ENCODE measurements at places on chromosomes 16 and 17. TPM values are rescaled to one million over a fixed set of nuclear protein-coding genes. Genes with fewer than 3 reads are reported as not detected.
A peak's percentile ranks its signal among the peaks of the same experiment; 100 is the strongest.

DNA sequence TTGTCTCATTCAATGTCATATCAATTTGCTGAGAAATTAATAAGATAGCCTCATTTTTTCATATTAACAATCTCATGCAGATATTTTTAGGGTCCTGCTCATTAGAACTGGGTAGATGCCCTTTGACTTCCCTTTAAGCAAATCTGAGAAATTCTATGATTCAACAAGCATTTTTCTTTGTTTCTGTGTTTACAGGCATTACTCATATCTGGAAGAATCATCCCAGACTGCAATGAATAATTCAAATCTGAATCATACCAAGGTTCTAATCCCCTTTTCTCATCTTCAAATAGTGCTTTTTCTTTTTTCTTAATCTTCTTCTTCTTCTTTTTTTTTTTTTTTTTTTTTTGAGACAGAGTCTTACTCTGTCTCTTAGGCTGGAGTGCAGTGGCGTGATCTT is 69.2 kb upstream of the KIFC3 start:
- no peak for DNase-seq

- DNase-seq, result no peak
These were observed 212.8 kb downstream of the MSI2 start for GRCh38 chr17:57468932-57469775.

DNA sequence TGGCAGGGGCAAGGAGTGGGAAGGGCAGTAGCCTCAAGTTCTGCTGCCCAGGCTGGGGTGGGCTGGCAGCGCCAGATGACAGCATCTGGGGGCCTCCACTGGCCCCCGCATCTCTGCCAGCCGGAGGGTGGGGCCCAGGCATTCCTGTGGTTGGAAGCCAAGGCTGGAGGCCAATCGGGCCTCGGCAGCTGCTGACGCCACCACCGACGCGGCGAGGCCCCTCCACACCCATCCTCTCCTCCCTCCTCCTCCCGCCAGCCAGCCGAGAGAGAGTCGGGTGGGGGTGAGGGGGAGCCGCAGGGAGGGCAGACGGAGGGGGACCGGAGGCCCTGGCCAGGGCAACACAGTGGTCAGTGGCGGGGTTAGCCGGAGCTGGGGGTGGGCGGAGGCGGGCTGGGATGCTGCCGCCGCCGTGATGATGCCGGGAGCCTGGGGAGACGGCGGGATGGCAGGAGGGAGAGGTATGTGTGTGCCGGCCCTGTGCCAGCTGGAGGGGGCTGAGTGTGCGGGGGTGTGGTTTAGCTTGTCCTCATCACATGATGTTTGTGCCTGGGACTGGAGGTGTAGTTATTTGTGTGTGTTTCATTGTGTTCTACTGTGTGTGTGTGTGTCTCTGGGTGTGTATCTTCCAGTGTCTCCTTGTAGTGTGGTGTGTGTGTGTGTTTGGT is 36.6 kb downstream of the ARHGAP23 start:
- peak; percentile 57 for DNase-seq

UMOD gene
- 0.07 TPM for total RNA-seq

PRSS27 gene
- 3.1 TPM for total RNA-seq
